Activated CD8-positive, alpha-beta memory T cell treated with anti-CD3 and anti-CD28 coated beads for 4 hours (primary cell): ENCODE measurements at places on chromosomes 3 and 15.

- DNase-seq: no peak
Observed at GRCh38 chr15:48361685-48362084, 30.5 kb downstream of the DUT start.

- no peak for DNase-seq
Observed at GRCh38 chr15:101573951-101574350, 78.2 kb downstream of the TM2D3 start.

DNA sequence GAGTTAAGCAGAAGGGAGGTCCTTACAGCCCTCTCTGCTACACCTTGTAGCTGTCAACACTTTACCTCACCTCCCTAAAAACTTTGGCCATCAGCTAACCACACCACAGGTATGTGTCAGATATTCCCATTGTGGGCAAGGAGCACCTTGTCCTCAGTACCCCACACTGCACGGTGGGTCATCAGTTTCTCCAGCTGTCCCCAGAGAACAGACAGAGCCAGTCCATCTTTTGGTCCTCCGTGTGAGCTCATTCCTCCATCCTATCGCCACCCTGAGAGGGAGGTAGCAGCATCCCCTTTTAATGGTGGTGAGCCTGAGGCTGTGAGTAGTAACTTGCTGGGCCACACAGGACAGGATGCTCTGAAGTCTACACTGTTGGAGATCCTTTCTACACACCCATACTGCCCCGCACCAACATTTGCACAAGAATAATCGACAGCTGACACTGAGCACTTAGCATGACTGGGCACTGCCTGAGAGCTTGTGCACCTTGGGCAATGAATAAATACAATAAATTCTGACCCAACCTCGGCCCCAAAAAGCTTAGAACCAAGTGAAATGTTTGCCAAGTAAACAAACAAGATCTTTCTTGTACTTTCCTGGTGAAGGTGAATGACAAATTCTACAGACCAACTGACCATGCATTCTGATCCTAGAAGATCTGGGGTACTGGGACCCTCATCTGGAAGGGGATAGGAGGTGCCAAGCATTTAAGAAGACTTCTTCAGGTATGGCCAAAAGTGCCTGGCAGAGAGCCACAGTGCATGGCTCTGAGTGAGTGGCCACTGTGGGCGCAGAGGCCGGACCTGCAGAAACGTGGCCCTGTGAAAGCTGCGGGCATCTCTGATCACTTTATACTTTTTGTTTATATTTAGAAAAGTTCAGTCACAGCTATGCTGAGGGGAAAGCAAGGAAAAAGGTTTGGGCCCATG is 6.9 kb downstream of the CHCHD4 start:
- DNase-seq: no peak

DNA sequence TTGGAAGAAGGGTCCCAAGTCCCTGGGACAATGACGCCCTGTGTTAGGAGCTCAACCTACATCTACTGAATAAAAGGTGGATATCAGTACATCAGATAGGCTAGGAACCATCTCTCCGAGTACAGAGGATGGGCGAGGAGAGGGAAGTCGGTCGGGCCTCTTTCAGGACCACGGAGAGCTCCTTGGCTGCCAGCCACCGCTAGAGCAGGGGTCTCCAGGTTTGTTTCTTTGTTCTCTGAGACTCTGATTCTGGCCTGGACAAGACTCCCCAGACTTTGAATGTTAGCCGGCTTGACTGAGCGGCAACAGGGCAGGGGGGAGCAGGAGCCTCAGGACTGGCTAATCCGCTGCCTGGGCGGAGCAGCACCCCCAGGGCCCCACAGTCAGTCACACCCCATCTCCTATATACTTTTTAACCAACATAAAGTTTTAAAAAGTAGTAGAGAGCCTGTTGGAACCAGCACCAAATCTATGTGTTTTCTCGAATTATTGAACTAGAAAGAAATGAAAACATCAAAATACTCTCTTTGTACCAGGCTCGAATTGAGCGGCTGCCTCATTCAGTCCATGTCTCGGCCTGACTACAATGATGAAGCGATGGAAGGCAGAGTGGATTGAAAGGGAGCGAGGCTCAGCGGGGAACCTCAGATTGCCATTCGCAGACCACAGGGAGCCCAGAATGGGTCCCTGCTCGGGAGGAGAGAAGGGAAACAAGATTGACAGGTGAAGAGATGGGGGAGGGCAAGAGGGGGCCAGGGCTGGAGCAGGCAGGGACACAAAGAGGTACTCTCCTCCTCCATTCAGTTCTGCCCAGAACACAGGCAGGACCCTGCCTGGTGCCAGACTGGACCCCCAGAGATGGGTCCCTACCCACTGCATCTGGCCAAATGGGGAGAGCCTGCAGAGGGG is 131.6 kb downstream of the TPRA1 start:
- DNase-seq: no peak

DNA sequence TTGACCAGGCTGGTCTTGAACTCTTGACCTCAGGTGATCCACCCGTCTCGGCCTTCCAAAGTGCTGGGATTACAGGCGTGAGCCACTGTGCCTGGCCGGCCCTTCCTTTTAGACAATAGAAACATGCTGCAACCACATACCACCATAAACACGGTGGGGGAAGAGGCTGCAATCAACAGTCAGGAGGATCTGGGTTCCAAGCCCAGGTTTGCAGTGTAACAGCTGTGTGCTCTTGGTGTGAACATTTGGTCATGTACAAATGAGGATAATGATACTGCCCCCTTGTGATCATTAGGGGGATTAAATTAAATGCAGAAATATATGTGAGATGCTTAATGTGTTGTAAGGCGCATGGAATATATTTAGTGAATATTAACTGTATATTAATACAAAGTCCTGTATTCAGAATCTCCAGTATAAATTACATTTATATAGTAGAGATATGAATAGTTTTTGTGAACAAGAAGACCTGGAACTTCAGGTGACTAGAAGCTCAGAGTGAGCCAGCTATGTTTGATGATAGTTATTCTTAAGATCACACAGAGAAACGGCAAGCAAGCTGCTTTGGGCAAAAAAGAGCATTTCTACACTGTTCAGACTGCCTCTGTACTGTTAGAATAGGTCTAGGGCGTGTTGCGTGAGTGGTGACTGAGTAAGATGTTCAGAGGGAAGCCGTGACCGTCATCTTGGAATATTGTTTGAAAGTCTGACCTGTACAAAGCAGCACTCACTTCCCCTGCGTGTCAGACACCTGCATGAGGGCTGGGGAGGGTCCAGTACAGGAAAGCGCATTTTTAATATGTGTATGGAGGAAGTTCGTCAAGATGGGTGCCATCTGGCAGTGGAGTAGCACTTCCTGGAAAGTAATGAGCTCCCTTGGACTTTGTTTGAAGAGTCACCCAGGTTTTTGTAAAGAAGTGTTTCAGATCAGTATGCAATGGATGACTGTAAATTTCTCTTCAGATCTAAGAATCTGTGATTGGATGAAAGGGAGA is 125.8 kb downstream of the PGPEP1L start:
- DNase-seq: no peak

DNA sequence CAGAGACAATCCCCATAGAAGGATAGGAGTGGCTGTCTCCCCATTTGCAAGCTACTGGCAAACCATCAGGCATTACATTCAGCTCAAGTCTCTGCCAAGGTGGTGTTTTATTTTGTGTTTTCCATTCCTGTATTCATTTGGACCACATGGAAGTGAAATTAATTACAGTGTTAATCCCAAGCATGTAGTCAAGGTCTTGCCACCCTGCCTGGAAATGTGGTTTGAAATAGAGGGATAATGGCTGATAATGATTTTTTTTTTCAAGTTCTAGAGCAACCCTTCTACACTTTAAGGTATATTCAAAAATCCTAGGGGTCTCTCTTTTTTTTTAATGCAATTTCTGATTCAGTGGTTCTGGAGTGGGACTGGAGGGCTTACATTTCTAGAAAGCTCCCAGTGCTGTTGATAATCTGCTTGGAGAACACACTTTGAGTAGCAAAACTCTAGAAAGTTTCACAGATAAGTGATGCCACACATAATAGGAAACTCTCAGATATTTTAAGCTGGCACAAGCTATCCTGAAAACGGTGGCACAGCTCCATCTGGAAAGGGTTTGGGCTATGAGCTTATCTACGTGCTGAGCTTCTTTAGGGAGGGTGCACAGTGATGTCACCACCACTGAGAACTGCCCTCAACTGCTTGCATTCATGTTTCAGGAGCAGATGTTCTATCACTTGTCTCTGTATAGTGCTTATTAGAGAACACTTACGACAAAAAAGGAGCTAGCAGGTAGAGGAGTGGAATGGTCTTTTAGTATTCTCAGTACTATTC is 140.1 kb upstream of the IL12A start:
- no peak for DNase-seq

DNA sequence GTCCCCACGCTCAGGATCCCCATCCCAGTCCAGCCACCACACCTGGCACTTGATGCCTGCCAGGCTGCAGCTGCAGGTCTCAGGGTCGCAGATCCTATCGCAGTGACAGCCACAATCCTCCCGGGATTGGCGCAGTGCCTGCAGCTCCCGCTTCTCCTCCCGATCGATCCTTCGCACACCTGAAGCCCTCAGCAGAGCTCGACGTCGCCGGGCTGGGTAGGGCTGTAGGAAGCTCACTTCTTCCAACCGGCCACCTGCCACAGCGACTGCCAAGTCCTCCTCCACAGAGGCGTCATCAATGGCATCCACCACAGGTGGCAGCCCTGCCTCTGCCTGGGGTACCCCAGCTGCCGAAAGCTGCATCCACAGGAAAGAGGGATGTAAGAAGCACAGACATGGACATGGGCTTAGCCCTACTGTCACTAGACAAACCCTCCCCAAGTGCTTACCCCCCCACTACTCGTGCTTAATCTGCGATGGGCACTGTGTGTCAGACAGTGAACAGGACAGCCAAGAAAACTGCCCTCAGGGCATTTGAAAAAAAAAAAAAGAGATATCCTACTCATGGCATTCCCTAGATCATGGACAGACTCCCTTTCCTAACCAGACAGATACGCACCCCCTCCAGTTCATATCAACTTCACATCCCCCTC is 9.2 kb downstream of the CSRNP1 start:
- DNase-seq: no peak

- no peak for DNase-seq
Observed at GRCh38 chr3:134325061-134325705, 49.1 kb downstream of the AMOTL2 start.

DNA sequence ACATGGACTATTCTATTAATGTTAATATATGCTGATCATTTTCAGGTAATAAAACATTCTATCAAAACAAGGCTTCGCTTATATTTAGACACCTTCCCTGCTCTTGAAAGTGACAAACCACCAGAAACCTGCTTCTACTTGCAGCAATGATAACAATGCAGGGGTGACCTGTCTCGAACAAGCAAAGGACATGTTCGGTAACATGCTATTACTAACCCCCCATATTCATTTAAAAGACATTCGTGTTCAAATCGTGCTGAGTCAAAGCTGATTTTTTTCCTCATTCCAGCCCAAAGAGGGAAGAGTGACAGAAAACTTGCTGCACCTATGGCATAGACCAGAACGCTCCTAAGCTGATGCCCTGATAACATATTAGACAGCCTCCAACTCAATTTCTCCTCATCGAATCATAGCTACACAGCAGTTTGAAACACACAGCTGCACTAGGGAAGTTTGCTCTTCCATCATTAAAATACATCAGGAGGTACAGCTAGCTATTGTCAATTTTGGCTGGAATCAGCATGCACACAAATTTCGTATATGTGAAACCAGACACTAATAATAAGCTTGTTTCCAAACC is 341.5 kb downstream of the FOXP1 start:
- DNase-seq: no peak

DNA sequence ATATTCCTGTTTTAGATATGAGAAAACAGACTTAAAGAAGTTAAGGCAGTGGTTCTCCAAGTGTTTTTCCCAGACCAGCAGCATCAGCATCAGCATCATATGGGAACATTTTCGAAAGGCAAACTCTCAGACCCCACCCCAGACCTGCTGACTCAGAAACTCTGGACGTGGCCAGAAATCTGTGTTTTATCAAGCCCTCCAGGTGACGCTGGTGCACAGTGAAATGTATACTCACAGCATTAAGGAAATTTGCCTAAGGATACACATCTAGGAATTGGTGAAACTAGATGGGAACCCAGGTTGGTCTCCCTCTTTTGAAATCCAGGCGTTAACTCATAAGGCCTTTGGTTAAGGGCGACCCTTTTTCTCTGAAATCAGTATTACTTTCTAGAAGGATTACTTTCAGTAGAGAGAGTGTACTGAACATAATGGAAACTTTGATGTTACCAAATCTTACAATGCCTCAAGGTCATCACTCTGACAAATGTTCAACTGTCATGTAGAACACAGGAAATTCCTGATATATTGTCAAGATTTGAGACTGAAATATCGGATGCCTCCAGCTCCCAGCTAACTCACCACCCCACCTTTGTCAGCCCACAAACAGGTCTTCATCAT is 910.2 kb downstream of the ROBO1 start:
- DNase-seq: no peak
